Muscle of back (tissue), 13 donors: ENCODE measurements at places on chromosomes 3 and 15.

DNA sequence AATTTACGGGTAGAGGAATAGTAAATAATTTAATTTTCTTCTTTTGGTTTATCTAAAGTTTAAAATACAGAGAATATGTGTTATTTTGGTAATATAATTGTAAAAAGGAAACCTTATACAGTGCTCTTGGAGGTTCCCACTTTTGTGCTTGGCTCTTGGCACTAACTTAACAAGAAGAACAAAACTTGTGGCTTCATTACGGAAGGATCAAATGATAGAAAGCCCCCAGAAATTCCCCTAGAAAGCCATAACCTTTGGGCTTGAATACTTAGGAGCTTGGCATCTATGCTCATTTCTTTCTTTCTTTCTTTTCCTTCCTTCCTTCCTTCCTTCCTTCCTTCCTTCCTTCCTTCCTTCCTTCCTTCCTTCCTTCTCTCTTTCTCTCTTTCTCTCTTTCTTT is 197.5 kb downstream of the SOX2 start:
- DNase-seq: no peak

- DNase-seq: no peak
Measured at GRCh38 chr3:188026191-188026968, 127.6 kb upstream of the LPP start.

GRCh38 chr3:122101646-122102045 is 46.5 kb downstream of the CD86 start:
- no peak for DNase-seq

GRCh38 chr3:284322-284721 is 87.8 kb downstream of the CHL1 start:
- no peak for DNase-seq

DNA sequence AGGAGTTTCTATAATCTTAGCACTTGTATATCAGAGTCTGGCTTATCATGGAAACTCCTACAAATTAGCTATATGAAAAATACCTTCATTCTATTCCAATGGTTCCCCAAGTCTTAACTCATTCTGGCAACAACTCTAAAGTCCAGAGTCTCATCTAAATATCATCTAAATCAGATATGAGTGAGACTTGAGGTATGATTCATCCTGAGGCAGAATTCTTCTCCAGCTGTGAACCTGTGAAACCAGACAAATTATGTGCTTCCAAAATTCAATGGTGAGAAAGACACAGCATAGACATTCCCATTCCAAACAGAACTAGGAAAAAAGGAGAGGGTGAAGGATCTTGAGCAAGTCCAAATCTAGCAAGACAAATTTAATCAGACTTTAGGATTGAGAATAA is 138.8 kb downstream of the THRB start:
- DNase-seq: no peak
